CD4-positive, alpha-beta T cell treated with Interleukin-21 for 1 hour (primary cell): ENCODE measurements at places on chromosomes 13 and 19.

DNA sequence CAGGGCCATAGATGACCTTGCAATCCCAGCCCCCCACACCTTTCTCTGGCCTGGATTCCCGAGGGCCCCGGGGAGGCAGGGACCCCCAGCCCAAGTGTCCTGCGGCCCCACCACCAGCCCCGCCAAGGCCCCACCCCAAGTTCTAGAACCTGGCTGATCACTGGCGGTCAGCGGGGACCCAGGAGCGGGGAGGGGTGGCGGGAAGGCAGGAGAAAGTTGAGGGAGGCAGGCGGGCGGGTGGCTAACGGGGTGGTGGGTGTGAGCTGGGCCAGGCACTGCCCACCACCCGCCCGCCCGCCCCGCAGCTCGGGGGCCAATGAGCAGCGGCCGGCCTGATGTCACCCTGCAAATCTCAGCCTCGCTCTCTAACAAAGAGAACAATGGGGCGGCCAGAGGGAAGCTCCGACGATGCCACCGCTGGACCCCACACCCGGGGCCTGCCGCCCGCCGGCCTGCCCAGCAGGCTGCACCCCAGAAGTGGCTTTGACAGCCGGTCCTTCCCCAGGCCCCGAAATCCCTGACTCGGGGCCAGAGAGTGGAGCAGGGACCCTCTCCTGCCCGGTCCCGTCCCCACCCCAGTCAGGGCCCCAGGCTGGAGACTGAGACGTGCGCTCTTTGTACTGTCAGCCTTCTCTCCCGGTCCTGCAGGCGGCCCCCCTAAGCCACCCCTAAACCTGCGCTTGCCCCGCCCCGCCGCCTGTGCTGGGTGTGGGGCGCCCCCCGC lies 1.6 kb downstream of the MEX3D start:
- no peak for DNase-seq

DNA sequence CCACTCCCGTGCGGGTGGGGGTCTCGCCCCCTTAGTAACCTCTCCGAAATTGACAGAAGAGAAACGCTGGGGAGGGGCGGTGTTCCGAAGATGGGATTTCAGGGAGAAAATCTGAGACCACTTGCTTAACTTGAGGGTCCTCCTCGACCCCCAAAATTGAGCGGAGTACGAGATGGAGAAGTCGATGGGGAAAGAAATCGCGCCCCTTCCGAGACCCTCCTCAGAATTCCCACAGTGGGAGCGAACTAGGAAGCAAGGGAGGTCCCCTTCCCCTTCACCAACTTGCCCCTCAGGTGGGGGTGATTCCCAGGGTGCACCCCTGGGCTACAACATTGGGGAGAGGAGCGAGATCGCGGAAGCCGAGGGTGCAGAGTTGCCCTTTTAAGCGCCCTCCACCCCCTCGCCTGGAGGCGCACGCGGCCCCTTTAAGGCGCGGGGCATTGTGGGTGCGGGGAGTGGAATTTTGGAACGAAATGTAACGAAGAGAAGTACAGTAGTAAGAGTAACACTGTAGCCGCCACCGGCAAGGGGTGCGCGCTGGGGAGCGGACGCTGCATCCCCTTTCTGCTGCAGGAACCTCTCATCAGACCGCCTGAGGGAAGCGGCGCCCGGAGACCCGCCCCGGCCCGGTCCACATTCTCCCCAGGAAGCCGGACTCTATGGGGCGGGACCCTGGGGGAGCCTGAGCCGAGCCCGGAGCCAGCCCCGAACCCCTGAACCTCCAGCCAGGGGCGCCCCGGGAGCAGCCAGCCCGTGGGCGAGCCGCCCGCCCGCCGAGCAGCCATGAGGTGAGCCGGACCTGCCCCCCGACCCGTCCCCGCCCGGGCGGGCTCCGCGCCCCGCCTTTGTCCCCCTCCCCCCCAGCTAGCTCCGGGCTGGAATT lies at the start of gene VASP:
Gene VASP (plus strand): TSS at position 491 of the 883 bp plus-strand sequence. CDS start 293 bp downstream, at position 784.
- peak; percentile 92 for DNase-seq

DNA sequence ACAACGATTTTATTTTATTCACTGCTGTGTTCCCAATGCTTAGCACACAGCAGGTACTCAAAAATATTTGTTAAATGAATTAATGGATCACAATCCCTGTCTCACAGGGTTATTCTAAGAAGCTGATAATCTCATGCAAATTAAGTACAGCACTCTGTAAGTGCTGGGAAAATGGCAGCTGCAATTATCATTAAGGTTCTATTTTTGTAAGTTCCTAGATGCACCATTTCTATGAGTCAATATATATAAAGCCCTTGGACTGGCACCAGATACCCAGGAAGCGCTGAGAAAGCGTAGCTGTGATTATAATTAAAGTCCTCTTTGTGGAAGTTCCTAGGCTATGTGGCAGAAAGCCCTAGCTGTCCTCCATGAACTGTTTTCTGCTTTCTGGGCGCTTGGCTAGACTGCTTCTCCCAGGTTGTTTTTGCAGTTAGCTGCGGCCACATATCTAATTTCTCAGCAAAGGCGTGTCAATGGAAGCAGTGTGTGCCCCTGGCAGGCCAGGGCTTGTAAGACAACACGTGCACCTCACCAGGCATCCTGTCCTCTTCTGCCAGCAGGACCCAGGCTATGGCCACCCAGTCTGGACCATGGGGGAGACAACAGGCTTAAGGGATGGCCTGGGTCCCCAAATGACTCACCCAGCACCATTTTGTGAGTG lies 5.2 kb upstream of the SRRM5 start:
- DNase-seq: no peak

DNA sequence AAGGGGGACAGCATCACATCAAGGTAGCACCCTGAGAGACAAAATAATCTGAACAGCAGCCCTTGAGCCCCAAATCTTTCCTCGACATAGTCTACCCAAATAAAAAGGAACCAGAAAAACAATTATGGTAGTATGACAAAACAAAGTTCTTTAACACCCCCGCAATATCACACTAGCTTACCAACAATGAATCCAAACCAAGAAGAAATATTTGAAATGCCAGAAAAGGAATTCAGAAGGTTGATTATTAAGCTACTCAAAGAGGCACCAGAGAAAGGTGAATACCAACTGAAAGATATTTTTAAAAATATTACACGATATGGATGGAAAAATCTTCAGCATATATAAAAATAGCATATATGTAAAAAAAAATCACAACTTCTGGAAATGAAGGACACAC lies 252.9 kb upstream of the SLITRK6 start:
- DNase-seq: no peak

DNA sequence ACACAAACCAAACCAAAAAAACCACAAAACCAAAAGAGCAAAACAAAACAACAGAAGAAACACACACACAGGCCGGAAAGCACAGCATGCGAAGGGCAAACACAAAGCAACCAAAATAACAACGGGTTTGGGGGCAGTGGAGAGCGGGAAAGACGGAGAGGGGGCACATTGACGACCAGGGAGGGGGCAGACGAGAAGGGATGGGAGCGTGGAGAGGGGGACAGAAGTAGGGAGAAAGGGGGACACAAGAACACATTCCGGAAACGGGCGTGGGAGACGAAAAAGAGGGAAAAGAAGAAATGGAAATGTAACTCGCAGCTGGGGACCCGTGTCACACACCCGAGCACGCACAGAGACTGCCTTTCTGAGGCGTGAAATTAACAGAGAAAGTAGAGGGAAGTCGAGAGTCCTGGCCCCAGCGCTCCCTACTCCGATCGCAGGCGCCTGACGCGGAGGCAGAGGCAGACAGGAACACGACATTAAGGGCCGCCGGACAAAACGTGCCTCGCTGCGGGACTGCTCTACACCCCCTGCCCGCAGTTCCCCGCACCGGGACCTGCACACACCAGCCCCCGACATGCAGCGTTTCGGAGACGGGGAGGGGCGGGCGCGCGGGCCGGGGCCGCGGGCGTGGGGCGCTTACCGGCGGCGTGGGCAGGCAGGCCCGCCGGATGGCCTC lies 652 bp downstream of the POU4F1 start:
- DNase-seq: no peak

- no peak for DNase-seq
Measured at GRCh38 chr19:10988380-10988779, 27.6 kb downstream of the SMARCA4 start.

DNA sequence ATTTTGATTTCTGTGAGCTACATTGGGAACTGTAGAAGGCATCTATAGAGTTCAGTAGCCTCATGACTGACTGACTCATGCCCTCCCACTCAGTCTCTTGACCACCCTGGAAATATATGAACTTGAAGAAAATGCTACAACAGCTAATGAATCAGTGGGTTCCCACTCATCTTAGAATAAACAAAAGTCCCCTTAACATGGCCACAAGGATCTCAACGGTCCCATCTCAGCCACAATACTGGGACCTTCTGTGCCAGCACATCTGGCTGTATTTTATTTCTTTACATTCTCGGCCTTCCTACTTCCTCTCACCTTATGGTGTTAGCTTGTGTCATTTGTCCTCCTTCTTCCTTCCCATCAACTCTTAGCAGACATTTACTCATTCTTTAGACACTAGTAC lies 619.8 kb downstream of the DCT start:
- no peak for DNase-seq

DNA sequence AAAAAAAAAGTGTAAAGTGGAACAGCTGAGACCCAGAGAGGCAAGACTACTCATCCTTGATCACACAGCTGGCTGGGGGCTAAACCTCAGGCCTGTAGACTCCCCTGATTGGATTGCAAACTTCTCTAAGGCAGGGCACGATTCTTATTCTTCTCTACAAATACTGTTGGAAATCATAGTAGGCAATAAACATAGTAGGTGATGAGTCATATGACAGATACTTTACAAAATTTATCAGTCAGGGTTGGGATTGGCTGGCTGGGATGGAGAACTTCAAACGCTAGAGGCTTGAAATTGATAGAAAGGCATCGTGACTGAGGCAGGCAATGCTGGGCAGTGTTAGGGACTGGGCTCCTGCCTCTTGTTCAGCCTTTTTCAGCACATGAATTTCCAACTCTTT lies 5.9 kb upstream of the MATK start:
- DNase-seq: no peak

- DNase-seq: no peak
Measured at GRCh38 chr13:30619731-30620130, 2.0 kb downstream of the USPL1 start.

- peak; percentile 79 for DNase-seq
Measured at GRCh38 chr13:42969565-42970172, 22.4 kb downstream of the EPSTI1 start.

- DNase-seq: no peak
Measured at GRCh38 chr13:110073982-110074381, 233.0 kb downstream of the COL4A1 start.

- DNase-seq: no peak
Measured at GRCh38 chr19:7729831-7730285, 2.1 kb downstream of the CLEC4G start.

DNA sequence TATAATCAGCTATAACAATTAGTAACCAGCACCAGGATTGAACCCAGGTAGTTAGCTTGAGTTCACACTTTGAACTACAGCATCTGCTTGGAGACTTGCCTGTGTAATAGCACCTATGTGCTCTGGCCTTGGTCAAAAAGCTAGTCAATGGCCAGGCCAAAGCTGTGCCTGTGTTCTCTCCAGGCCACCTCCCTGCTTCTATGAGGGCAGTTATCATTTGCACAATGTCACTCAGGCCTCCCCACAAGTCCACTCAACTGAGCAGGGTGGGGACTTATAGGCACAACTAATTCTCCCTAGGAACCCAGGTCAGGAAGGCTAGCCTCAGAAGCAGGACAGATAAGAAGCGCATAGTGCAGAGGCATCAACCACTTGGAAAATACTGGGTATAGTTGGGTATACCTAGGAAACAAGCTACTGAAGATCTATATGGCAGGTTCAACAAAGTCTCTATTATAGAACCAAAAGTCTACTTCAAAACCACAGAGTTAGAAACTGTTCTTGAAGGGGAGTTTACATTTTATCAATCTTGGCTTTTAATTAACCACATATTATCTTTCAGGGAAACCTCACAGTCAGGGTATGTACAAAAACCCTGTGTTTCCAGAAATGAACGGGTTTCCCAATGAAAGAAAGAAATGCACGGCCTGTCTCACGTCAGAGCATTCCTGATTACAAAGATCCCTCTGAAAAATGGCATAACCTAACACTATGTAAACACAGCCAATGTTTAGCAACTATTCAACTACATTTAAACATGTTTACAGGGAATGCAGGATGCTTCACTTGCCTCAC lies 140.9 kb downstream of the ABCC4 start:
- no peak for DNase-seq

- no peak for DNase-seq
Measured at GRCh38 chr13:36795463-36795862, 23.6 kb upstream of the RFXAP start.

DNA sequence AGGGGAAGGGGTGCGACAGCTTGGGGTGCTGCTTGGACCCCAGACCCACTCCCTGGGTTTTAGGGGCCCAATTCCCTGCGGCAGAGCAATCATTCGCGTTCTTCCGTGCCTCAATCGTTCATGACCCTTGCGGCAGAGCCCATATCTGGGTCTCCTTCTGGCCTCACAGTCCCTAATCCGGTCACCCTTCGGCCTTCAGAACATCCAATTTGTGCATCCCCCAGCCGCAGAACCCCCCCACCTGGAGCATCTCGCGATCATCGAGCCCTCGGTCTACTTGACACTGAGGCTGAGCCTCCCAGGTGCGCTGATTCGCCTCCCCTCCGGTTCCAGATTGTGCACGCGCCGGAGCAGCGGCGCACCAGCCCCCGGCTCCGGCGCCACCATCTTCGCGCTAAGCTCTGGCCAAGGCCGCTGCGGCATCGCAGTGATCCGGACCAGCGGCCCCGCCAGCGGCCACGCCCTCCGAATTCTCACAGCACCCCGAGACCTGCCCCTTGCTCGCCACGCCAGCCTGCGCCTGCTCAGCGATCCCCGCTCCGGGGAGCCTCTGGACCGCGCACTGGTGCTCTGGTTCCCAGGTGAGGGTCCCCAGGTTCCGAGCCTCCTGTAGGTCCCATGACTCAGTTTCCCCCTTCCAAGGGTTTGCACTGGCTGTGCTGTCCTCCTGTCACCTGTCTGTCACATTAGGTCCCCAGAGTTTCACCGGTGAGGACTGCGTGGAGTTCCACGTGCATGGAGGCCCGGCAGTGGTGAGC lies 501 bp downstream of the GTPBP3 start:
- DNase-seq: peak; percentile 26

DNA sequence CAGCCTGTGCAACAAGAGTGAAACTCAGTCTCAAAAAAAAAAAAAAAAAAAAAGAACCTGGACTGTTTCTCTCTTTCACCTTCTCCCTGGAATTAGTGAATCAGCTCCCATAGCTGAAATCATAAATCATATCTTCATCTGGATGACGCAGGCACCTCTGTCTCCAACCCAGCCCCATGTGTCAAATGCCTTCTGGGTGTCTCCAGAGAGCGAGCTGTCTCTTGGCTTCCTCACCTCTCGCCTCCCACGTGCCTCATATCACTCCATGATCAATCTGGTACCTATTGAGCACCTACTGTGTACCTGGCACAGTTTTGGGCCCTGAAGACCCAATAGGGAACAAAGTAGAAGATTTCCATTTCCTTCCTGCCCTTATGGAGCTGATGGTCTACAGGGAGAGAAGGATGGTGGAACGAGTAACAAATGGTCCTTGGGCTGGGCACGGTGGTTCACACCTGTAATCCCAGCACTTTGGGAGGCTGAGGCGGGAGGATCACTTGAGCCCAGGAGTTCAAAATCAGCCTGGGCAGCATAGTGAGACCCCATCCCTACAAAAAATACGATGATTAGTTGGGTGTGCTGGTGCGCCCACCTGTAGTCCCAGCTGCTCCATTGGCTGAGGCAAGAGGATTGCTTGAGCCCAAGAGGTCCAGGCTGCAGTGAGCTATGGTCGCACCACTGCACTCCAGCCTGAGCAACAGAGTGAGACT lies 2.5 kb downstream of the HSD11B1L start:
- DNase-seq: no peak
